ENCODE measurements at places on chromosomes 1 and 21. TPM values are rescaled to one million over a fixed set of nuclear protein-coding genes. Genes with fewer than 3 reads are reported as not detected.

- no peak for DNase-seq
- H3K4me1 ChIP-seq, result peaks cover 11% of the 10 kb centered on the region
- H3K36me3 ChIP-seq, result no peaks in the 10 kb centered on the region
- peaks cover 9% of the 10 kb centered on the region for H3K27me3 ChIP-seq
- H3K4me3 ChIP-seq, result no peak overlapping the region
Observed at GRCh38 chr1:226751214-226751613, 12.1 kb upstream of the ITPKB start.

- peaks cover 6% of the 10 kb centered on the region for H3K27me3 ChIP-seq
- peaks cover 5% of the 10 kb centered on the region for H3K4me1 ChIP-seq
- no peak overlapping the region for H3K4me3 ChIP-seq
- no peak for DNase-seq
Observed at GRCh38 chr1:18681423-18681835, 50.8 kb downstream of the PAX7 start.

GRCh38 chr1:47793563-47793962 is 203.6 kb downstream of the TRABD2B start:
- H3K36me3 ChIP-seq, result no peaks in the 10 kb centered on the region
- H3K27me3 ChIP-seq, result no peaks in the 10 kb centered on the region
- no peak overlapping the region for H3K27ac ChIP-seq

GRCh38 chr1:227734546-227734855 is 601 bp downstream of the JMJD4 start:
- no peak for DNase-seq
- peaks cover 18% of the 10 kb centered on the region for H3K36me3 ChIP-seq
- peaks cover 25% of the 10 kb centered on the region for H3K4me1 ChIP-seq
- H3K4me3 ChIP-seq, result peak overlapping the region; percentile 98

GRCh38 chr21:31310750-31311149 is 33.3 kb downstream of the TIAM1 start:
- no peak overlapping the region for H3K4me3 ChIP-seq
- peaks cover 1% of the 10 kb centered on the region for H3K4me1 ChIP-seq
- H3K36me3 ChIP-seq, result peaks cover 25% of the 10 kb centered on the region

GRCh38 chr1:206496131-206496793 is 11.1 kb upstream of the RASSF5 start:
- peak overlapping the region; percentile 72 for H3K27ac ChIP-seq
- peaks cover 22% of the 10 kb centered on the region for H3K4me1 ChIP-seq
- H3K27me3 ChIP-seq, result no peaks in the 10 kb centered on the region
- peaks cover 46% of the 10 kb centered on the region for H3K36me3 ChIP-seq
- no peak overlapping the region for H3K4me3 ChIP-seq

- H3K36me3 ChIP-seq, result peaks cover 2% of the 10 kb centered on the region
- no peak overlapping the region for H3K27ac ChIP-seq
- no peak overlapping the region for H3K4me3 ChIP-seq
- no peaks in the 10 kb centered on the region for H3K27me3 ChIP-seq
- no peak for DNase-seq
Observed at GRCh38 chr1:197955486-197956394, 38.6 kb downstream of the LHX9 start.

- DNase-seq, result no peak
- no peak overlapping the region for H3K4me3 ChIP-seq
- peaks cover 4% of the 10 kb centered on the region for H3K36me3 ChIP-seq
- no peaks in the 10 kb centered on the region for H3K27me3 ChIP-seq
- no peak overlapping the region for H3K27ac ChIP-seq
Observed at GRCh38 chr1:235060607-235061470, 67.8 kb downstream of the TOMM20 start.

- no peaks in the 10 kb centered on the region for H3K4me1 ChIP-seq
- no peaks in the 10 kb centered on the region for H3K36me3 ChIP-seq
- no peak for DNase-seq
- no peak overlapping the region for H3K27ac ChIP-seq
- H3K27me3 ChIP-seq, result peaks cover 8% of the 10 kb centered on the region
Observed at GRCh38 chr1:162113419-162113818, 43.9 kb downstream of the NOS1AP start.

- peaks cover 1% of the 10 kb centered on the region for H3K27me3 ChIP-seq
- H3K4me3 ChIP-seq, result no peak overlapping the region
- no peak for DNase-seq
- H3K27ac ChIP-seq, result no peak overlapping the region
Observed at GRCh38 chr1:184486761-184487445, 100.1 kb downstream of the C1orf21 start.

DNA sequence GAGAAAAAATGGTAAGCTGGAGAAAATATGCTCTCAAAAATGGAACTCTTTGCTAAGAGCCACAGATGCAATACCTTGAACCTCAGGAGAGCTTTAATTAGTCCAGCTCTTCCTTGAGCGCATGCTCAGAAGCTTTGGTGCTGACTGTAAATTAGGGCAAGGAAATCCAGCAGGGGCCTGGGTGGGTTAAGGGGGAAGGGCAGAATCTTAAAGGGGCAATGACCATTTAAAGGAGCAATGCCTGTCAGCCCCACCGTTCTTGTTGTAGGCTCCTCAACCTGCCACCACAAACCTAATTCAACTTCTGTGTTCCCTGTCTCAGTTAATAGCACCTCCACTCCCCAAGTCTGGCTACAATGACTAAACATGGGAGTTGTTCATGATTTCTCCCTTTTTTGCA is 6.8 kb upstream of the SLC22A15 start:
- H3K27ac ChIP-seq, result no peak overlapping the region
- no peaks in the 10 kb centered on the region for H3K36me3 ChIP-seq
- H3K4me3 ChIP-seq, result no peak overlapping the region
- H3K27me3 ChIP-seq, result peaks cover 34% of the 10 kb centered on the region
- no peaks in the 10 kb centered on the region for H3K4me1 ChIP-seq

DNA sequence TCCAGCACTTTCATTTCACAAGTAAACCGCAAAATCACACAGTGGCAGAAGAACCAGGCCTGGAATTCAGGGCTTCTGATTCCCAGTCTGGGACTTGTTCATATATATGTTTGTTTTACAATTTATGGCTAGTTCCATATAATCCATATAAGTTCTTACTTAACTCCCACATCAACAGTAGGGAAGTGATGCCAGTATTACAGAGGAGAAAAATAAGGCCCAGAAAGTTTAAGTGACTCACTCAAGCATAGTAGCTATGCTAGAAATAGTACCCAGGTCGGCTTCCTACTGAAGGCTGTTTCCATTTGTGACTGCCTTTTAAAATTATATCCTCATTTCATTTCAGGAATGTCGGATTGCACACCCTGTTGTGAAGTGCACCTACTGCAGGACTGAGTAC is 1.4 kb downstream of the FAM76A start:
- no peak for DNase-seq
- no peaks in the 10 kb centered on the region for H3K27me3 ChIP-seq
- H3K36me3 ChIP-seq, result peaks cover 16% of the 10 kb centered on the region
- peaks cover 29% of the 10 kb centered on the region for H3K4me1 ChIP-seq

DNA sequence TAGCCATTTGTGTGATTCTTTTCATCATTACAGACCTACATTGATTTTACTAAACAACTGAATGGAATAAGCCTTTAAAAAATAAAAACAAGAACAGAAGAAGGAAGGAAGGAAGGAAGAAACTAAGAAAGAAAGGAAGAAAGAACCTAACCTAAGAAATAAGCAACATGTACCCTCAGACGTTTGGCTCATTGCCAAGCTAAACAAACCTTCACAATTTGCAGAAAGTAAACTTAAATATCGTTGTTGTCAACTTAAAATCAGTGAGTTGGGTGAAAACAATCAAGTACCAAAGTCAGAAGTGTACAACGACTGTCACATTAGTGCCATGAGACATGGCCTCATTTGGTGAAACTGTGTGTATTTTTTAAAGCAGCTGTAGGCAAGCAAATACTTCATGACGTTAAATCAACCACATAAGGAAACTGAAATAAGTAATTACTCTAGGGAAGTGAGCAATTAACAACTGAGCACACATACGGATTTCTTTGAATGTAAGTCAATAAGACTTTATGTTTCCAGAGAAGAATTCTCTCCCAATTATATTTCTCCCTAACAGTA is 313.1 kb upstream of the TMPRSS15 start:
- H3K36me3 ChIP-seq, result no peaks in the 10 kb centered on the region
- no peak overlapping the region for H3K27ac ChIP-seq

DNA sequence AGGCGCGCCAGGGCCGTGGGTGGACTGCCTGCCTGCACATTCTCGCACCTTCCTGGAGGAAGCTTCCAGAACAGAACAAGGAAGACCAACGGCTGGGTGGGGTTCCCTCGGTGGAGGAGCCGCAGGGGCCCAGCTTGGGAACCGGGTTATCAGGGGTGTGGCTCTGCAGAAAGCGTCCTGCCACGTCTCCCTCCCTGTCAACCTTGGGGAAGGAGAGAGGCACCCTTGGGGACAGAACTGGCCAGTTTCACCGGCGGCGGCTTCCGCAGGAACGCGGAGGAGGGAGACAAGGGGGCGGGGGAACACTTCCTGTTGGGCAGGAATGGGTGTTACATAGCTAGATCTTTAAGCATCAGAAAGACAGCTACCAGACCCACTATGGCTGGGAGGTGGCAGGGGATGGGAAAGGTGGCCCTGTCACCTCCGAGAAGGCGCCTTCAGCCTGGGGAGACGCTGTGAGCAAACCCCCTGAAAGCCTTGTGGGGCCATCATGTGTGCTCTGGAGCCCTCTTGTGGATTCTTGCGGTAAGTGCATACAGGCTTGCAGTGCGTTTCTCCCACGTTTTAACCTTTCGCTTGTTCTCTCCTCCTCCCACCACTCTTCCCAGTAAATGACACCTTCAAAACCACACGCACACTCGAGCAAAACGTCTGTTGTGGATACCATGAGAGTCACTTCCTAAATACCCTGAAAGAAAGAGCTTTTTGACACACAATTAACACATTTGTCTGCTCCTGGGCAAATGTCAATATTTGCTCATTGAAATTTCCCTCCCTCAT is 3.8 kb upstream of the PLEKHA6 start:
- H3K4me3 ChIP-seq, result peak overlapping the region; percentile 58
- H3K27me3 ChIP-seq, result peaks cover 17% of the 10 kb centered on the region
- H3K4me1 ChIP-seq, result peaks cover 40% of the 10 kb centered on the region
- no peaks in the 10 kb centered on the region for H3K36me3 ChIP-seq

DNA sequence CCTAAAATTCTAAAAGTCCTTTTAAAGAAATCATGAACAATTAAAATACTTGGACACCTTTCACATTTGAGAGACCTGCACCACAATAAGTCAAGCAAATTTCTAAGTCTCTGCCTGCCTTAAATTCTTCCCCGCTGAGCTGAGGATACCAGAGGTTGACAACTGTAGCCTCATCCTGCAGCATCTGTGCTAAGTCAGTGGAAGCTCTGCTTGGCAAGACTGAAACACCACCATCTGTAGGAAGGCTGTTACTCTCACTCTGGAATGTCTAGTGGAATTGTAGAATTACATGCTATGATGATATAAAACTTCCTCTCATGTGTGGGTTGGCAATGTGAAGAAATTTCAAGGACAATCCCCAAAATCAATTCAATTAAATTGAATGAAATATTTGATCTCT is 1756.5 kb downstream of the NCAM2 start:
- H3K27ac ChIP-seq, result no peak overlapping the region
- no peak for DNase-seq
- H3K4me3 ChIP-seq, result no peak overlapping the region
- no peaks in the 10 kb centered on the region for H3K4me1 ChIP-seq

- no peaks in the 10 kb centered on the region for H3K4me1 ChIP-seq
- no peak for DNase-seq
- H3K4me3 ChIP-seq, result no peak overlapping the region
- H3K27me3 ChIP-seq, result no peaks in the 10 kb centered on the region
- H3K27ac ChIP-seq, result no peak overlapping the region
Observed at GRCh38 chr1:219340796-219341195, 167.1 kb downstream of the LYPLAL1 start.

- DNase-seq, result no peak
- H3K27me3 ChIP-seq, result peaks cover 2% of the 10 kb centered on the region
- H3K4me1 ChIP-seq, result no peaks in the 10 kb centered on the region
- H3K36me3 ChIP-seq, result no peaks in the 10 kb centered on the region
Observed at GRCh38 chr1:170470121-170470520, 61.8 kb upstream of the GORAB start.

GRCh38 chr1:26538480-26539412 is 9.2 kb downstream of the RPS6KA1 start:
- H3K4me3 ChIP-seq, result peak overlapping the region; percentile 49
- peaks cover 18% of the 10 kb centered on the region for H3K36me3 ChIP-seq
- H3K27ac ChIP-seq, result peak overlapping the region; percentile 61
- peaks cover 83% of the 10 kb centered on the region for H3K4me1 ChIP-seq
- no peaks in the 10 kb centered on the region for H3K27me3 ChIP-seq
- DNase-seq, result no peak

DNA sequence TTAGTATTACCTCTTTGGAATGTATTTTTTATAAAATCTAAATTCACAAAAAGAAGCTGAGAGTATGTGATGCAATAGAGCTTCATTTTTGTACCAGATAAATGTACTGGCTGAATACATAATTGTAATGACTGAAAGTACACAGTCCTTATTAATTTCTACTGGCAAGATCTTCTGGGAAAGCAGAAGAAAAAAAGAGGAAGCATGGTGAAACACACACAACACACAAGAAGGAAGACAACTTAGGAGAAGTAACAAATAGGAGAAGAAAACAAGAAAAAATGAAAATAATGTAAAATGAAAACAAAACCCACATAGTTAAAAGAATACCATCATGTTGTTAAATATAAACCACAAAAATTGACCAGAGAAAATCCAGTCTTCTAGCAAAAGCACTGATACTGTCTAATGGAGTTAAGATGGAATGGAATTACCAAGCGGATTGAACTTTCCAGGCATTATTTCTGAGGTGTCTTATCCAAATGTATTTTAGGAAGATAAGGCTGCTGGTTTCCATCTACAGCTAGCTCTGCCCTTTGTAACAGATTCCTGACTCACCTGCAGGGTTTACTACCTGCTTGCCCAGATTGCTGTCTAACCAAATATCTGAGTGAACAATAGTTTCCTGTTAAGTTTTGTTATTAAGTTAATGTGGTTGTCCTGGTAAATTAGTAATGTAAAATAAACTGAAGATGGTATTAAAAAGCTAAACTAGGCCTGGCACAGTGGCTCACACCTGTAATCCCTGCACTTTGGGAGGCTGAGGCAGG is 4.5 kb upstream of the COP1 start:
- no peak overlapping the region for H3K4me3 ChIP-seq
- peaks cover 11% of the 10 kb centered on the region for H3K4me1 ChIP-seq
- H3K36me3 ChIP-seq, result peaks cover 3% of the 10 kb centered on the region
- H3K27ac ChIP-seq, result no peak overlapping the region
- DNase-seq, result no peak

Gene GRIK1
- not detected for total RNA-seq

Gene OR2M2
- total RNA-seq, result not detected

Gene NBPF3
- 3.3 TPM for total RNA-seq

Gene RNU1-2
- total RNA-seq, result 3,041 TPM

Gene CNST
- total RNA-seq, result 30.8 TPM

Gene ELAPOR1
- 32.7 TPM for total RNA-seq

Gene FGR
- 0.21 TPM for total RNA-seq

Gene WNT3A
- total RNA-seq, result not detected

Data from activated T-helper 1 cell treated with anti-CD3 and anti-CD28 coated beads, Interleukin-12 subunit alpha, Interleukin-12 subunit beta, Interleukin-2, Interleukin-4 antibody, amounts not matched to agents 30 ng/mL and 10 ng/mL and 1 ng/mL, durations not matched to agents 14 hours and 24 hours and 36 hours (primary cell).